NCI-H2171 (cell line): ENCODE measurements at places on chromosomes 5 and 9.

DNA sequence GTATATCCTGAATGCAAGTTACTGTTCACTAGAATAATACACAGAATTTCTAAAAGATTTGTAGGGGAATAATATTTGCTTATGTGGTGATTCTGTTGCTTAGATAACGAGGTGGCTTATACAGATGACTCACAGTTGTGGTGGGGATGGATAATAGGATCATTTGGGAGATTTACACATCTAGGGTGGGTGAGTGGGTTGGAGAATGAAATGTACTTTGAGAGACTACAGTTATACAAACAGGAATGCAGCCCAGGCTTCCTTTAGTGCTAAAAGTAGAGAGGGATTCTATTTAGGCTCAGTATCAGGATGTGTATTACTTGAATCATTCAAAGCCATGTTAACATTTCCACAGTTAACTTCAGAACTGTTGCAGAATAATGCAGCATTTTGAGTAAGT is 1.8 kb downstream of the CTXN3 start:
- no peak for DNase-seq

DNA sequence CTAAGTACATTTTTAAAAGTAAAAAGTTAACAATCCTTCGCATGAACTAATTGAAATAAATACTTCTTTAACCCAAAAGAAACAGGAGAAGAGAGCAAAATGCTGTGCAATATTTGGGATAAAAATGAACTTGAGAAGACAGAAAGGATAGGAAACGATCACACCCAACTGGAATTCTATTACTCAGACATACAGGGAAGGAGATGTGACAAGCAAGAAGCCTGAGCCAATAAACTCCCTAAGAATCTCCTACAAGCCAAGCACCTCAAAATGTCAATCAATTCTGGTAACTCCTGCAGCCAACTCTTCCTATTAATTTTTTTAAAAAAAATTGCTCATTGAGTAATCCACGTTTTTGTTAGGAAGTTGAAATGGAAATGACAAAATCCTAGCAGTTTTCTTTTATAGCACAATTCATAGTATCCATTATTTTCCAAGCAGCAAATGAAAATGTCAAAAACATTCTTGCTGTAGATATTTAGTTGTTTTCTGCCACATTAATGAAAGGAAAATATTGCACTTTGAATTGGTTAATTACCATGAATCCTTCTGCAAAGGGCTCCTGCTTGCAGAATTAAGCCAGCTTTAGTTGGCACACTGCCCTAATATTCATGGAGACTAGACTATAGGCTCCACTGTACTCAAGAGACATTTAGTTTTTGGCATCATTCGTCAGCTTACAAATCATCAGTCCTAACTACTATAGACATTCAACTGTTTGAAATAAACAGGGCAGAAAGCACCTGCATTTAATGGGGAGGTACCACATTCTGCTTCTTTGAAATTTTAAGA is 89.0 kb downstream of the RFX3 start:
- peak; percentile 23 for DNase-seq

- no peak for DNase-seq
These were observed 58.6 kb downstream of the ADAMTS12 start for GRCh38 chr5:33833237-33833575.

DNA sequence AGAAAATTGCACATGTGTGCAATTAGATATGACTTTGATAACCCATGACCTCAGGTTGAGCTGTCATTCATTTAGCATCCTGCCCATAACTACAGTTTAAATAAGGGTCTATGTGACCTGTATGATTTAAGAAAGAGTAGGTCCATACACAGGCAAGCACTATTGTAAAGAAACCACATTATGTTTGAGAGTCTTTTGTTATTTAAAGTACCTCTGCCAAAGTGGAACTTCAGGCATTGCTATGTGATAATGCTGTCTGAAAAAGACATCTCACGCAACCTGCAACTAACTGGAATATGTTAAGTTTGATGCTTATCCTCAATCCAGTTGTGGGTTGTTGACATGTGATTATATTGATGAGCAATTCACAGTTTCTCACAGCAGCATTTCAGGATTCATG is 317.0 kb downstream of the TMEM161B start:
- no peak for DNase-seq

DNA sequence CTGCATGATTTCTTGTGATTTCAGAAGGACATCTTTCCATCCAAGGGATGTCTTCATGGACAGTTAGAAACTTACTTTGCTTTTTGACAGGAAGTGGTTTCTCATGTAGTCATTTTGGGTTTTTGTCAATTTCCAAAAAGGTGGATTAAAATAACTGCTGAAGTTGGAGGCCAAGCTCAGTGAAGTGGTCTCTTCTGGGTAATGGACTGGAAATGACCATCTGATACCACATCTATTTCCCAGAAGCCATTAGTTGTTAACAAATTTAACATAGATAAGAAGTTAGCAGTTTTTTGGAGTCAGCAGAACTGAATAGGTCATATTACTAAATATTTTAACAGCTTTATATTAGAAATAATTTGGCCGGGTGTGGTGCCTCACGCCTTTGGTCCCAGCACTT is 86.2 kb upstream of the MYO10 start:
- no peak for DNase-seq

GRCh38 chr5:89930591-89931392 is 478.8 kb downstream of the CETN3 start:
- no peak for DNase-seq

- no peak for DNase-seq
These were observed 2.3 kb downstream of the PNPLA7 start for GRCh38 chr9:137547687-137548543.

DNA sequence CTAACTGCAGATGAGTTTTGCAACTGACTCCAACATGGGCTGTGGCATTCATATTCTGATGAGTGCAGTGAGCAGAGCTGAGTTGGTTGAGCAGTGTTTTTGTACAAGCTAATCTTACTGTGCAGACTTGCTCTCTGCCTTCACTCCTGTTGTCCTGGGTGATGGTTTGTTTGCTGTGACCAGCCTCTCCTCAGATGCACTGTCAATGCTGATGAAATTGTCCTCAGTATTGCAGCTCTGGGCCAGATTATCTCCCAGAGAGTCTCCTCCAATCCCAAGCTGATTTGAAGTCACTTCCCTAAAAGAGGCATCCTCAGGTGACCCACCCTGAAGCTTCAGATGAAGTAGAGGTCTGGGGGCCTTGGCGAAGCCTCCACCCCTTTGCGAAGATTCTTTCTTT is 581.8 kb downstream of the ACTL7B start:
- DNase-seq: no peak

DNA sequence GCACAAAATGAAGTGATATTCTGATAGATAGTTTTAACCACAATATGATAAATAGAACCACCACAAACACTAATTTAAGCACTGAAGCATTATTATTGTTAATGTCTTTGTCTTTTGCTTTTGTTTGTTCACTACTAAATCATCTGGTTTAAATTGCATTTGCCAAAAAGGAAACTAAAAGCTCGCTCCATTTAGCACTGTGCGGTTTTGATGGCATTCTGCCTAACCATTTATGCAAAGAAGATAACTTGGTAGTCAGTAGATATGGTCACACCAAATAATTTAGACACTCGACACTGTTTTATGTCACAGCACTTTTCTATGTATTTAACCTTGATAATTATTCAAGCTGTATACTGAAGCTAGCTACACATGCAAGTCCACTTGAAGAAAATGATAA is 849.8 kb upstream of the CDH6 start:
- DNase-seq: no peak

- DNase-seq: peak; percentile 43
These were observed 586 bp upstream of the MTAP start for GRCh38 chr9:21801683-21802417.

GRCh38 chr9:22913026-22913425 is 466.4 kb downstream of the DMRTA1 start:
- no peak for DNase-seq

DNA sequence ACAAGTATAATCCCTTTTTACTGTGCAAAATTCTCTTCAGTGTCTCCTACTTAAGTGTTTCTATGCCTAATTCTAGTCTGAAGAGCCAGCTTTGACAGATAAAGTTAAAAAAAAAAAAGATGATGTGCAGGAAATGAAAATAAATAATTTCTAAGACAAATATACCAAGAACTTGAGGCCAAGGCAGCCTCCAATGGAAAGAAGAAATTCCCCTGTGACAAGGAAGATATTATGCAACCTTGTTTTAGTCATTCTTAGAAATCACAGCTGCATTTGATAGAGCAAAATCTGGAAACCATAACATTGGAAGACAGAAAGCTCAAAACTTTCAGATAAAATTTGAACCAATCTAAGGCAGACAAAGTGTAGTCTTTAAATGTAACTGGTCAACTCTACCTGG is 375.9 kb upstream of the TLE4 start:
- DNase-seq: no peak

- DNase-seq: no peak
These were observed 589.2 kb downstream of the EBF1 start for GRCh38 chr5:158510479-158510878.

- peak; percentile 74 for DNase-seq
These were observed 3.3 kb upstream of the TMEM141 start for GRCh38 chr9:136787690-136788400.

- DNase-seq: no peak
These were observed 63.9 kb downstream of the FAM114A2 start for GRCh38 chr5:153974813-153975163.

DNA sequence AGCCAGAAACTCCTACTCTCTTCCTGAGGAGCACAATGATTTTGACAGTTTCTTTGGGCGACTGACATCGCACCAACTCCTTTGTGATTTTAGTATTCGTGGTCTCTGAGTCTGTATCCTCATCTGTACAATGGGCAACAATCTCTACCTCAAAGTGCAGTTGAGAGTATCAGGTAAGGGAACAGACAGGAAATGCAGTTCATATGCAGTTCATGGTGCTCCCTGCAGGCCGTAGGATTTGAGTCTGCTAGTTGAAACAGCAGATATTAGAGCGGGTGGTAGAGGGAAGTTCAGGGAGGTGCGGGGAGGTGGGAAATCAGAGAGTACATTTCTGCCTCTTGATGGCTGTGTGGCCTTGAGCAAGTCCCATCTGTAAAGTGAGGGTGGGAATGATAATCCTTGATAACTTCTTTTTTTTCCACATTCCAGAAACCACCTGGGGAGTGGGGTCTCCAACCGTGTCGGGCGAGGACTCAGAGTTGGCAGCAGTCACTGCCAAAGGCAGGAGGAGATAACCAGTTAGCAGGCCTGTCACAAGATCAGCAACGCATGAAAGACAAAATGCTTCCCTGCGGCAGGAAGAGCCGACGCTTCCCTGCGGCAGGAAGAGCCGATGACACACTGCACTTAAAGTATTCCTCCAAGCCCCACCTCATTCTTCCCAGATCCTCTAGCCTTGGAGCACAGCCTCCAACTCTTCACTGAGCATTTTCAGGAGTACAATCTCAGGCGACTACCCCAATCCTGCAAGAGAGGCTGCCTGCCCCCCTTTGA is 6.0 kb upstream of the NEK6 start:
- no peak for DNase-seq

DNA sequence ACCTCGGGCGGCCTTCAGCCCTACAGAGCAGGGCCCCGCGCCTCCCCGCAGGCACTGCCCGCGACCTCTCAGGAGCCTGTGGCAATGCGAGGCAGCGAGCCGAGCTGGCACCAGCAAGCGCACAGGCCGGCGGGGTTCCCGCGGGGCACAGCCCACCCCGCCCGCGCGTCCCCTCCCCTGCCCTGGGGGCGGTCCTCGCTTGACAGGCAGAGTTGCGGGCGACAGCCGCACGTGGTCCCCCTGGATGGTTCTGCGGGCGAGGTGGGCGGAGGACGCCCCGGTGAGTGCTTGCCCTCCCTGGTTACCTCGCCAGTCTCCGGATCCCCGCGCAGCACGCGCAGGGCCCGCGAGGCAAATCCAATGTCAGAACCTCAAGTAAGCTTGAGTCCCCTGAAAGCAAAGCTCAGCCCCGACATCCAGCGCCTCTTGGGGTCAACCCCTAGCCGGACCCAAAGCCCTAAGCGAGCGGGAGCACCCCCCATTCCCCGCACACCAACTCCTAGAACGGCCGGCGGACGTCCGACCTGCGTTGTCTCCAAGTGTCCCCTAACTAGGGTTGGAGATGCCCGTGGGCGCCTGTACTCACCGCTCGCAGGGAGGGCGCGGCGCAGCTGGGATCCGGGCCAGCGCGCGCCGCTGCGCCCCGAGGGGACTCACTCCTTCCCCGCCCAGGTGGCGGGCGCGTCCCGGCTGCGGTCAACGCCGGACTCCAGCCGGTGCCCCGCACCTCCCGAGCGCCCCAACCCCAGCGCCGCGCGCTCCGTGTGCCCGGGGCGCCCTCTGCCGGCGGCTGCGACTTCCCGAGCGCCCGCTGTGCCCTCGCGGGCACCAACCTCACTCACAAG is at the start of gene DRD1:
Gene DRD1, minus strand, starts transcription at position 123 of the 845 bp plus-strand sequence. CDS start 1,083 bp downstream, outside the sequence.
- no peak for DNase-seq

- DNase-seq: no peak
These were observed 1.1 kb upstream of the SPIN1 start for GRCh38 chr9:88387036-88387551.

DNA sequence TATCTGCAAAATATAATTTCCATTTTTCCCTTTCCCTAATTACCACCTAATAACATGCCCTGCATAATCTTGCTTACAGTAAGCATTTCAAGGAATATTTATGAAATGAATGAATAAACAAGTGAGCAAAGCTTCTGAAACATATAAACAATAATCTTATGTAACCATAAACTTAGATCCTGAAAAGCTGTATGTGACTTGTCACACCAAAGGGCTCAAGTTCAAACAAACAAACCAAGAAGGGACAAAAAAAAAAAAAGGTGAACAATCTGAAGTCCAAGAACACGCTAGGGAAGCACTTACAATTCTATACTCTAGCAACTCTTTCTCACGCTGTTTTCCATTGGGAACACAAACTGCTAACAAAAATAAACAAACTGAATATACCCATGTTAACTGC is 36.3 kb downstream of the PLPP1 start:
- DNase-seq: no peak

- DNase-seq: no peak
These were observed 21.0 kb upstream of the C5orf58 start for GRCh38 chr5:170211575-170212334.

GRCh38 chr5:63963926-63964325 is 1.7 kb upstream of the HTR1A start:
- DNase-seq: no peak

DNA sequence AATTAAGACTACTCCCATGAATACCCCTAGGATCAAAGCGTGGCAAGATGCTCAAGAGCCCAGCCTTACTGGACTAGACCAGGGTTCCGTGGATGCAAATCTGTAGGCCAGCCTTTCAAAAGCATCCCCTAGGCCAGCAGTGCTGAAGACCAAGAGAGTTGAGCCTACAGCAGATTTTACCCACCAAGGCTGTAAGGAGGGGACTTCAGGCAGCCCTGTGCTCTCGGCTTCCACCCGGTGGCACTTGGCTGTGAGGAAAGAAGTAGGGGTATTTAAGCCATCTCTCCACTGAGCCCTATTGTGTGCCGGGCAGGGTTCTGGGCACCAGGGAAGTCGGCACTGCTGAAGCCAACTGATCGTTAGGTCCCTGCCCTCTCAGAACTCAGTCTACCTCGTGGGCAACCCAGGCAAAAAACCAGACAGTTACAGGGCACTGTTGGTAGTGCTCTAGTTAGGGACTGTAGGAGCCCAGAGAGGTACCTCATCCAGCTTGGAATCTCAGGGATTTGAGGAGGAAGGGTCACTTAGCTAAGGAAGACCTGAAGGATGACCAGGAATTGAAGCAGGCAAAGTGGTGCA is 25.5 kb downstream of the TCF7 start:
- no peak for DNase-seq

- no peak for DNase-seq
These were observed 253.9 kb downstream of the AGTPBP1 start for GRCh38 chr9:85487872-85488271.

GRCh38 chr9:101512116-101512515 is 21.5 kb upstream of the RNF20 start:
- DNase-seq: no peak
